ENCODE measurements at places on chromosomes 3 and 15. TPM values are rescaled to one million over a fixed set of nuclear protein-coding genes. Genes with fewer than 3 reads are reported as not detected.

The RARB gene
- total RNA-seq, result 1.2 TPM

The FES gene
- total RNA-seq, result 19.5 TPM

The CFAP92 gene
- total RNA-seq, result not detected

The PLAAT1 gene
- total RNA-seq, result 0.31 TPM

The CACNA2D3 gene
- not detected for total RNA-seq

The REC114 gene
- not detected for total RNA-seq

The ARL6 gene
- 2.9 TPM for total RNA-seq

The DLL4 gene
- total RNA-seq, result 8.7 TPM

The IL5RA gene
- not detected for total RNA-seq

The AMOTL2 gene
- 18.0 TPM for total RNA-seq

The GOLGA8O gene
- 1.4 TPM for total RNA-seq

The PYGO1 gene
- 0.22 TPM for total RNA-seq

Data from right lobe of liver (tissue), 6 donors.